ENCODE measurements at places on chromosomes 4 and X. TPM values are rescaled to one million over a fixed set of nuclear protein-coding genes. Genes with fewer than 3 reads are reported as not detected.

GRCh38 chr4:133161570-133162295 lies 12.6 kb downstream of the PCDH10 start:
- DNase-seq, result no peak

GRCh38 chr4:180823108-180823507 lies 1420.1 kb upstream of the TENM3 start:
- DNase-seq, result no peak

Gene DGKK
- 11.7 TPM for polyA plus RNA-seq

DNA sequence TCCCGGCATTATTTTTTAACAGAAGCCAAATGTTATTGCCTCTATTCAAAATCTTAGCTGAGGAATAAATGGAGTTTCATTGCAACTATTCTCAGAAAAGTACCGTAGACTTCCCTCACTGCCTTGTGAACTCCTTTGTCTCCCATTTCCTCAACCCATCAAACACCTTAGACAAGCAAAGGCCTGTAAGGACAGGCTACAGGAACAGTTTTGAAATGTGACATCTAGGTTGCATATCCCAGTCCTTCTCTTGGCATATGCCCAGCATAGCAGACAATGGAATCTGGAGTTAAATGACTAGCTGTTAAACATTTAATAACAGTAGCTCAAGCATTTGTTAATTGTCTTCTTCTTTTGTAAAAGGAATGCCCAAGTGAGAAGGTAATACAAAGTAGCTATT lies 1371.7 kb downstream of the STIM2 start:
- no peak for DNase-seq

DNA sequence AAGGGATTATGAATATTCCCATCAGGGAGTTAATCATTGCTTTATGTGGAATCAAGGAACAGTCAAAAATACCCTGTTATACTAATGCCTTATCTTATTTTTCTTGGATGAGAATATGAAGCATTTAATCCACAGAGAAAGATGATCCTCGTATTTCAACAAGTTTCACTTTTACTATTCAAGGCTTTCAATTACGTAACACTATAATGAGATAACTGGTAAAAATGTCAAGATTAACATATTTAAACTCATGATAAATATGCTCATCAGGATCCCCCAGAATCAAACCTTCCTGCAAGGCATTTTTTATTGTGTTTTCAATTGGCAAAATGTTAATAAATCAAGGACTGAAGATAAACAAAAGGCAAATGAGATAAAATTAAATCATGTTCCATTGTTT lies 5.1 kb downstream of the ZXDA start:
- DNase-seq, result no peak

DNA sequence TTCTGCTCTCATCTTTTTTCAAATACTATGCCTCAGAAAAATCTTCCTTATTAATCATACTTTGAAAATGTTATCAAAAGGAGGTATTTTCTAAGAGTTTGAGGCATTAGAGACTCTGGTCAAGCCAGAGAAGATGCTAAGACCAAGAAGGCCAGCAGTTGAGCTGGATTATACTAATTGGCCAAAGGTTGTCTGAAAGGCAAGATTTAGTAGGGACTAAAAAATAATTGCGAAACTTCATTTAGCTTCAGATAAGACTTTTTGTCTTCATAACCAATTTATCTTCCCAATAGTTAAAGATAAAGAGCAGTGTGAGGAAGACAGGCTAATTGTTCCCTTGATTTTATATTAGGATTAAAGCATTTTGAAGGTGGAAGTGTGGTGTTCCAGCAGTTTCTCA lies 1412.4 kb upstream of the PCDH7 start:
- DNase-seq, result no peak

- no peak for DNase-seq
Measured at GRCh38 chrX:39974270-39974669, 123.5 kb downstream of the BCOR start.

- no peak for DNase-seq
Measured at GRCh38 chr4:175048111-175048784, 130.1 kb downstream of the ADAM29 start.

GRCh38 chr4:168360271-168360670 lies 41.7 kb upstream of the DDX60 start:
- DNase-seq, result no peak

Gene SCRG1
- 0.54 TPM for polyA plus RNA-seq

- no peak for DNase-seq
Measured at GRCh38 chr4:41930139-41930831, 4.9 kb upstream of the TMEM33 start.

DNA sequence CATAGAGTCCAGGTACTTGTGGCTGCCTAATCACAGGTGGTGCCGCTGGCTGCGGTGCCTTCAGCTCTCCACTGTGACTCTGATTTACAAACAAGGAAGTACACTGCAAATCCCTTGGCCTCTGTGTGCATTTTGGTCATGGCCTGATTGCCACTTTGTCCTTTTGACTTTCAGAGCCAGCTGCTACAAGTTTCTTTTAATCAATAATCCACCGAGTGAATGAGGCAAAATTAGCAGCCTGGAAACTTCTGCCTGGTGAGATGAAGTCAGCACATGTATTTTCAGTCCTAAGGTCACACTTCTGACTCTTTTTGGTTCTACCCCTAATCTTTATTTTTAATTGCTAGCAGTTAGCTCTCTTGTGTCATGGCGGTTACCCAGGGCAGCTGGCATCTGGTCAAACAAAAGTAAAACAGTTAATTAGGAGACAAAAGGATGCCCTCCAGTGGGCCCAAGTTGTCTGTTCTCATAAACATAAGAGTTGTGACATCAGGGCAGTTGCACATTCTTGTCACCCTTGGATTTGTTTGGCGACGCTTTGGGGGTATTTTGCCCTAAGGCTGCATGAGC lies 62.3 kb upstream of the LNX1 start:
- no peak for DNase-seq

DNA sequence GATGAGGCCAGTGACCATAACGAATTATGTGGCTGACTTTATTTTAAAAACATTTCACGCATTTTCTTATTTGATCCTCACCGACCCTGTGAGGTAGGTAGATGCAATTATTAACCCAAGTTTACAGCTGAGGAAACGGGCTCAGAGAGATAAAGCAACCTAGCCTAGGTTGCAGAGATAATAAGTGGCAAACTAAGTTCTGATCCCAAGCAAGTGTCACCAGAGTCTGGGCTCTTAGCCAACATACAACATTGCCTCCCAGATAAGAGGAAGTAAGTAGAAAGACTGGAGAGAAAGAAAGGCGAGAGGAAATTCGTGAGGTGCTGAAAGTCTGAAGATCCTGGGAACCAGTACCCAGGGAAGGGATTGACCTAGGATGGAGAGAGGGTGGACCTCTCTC lies 77.4 kb upstream of the GPR50 start:
- no peak for DNase-seq

DNA sequence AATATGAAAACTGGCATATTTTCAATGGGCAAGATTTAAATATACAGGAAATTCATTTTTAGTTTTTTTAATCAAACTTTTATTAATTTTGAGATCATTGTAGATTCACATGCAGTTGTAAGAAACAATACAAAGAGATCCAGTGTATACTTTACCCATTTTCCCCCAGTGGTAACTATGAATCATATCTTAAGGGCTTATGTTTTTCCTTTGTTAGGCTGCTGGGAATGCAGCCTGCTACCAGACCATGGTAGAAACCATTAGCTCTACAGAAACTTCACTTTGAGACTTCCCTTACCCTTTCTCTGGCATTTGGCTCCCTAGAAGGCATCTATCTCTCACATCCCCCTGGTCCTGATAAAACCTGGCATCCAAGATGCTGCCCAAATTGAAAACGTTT lies 147.6 kb upstream of the EOLA2 start:
- DNase-seq, result no peak

DNA sequence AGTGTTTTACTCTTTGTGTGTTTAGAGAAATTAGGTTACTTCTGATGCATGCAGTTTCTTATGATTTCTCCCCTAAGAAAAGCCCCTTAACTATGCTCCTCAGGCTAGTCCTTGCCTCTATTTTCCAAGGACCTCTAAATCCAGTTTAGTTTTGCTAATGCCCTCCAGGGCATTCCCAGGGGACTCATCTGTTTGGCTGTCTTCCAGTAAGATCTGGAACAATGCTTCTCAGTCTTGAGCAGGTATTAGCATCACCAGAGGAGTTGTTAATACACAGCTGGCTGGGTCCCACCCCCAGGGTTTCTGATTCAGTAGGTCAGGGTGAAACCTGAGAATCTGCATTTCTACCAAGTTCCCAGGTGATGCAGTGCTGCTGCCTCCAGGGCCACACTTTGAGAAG lies 56.9 kb downstream of the OTC start:
- no peak for DNase-seq

GRCh38 chrX:123962006-123962467 lies 531 bp downstream of the STAG2 start:
- DNase-seq, result no peak

DNA sequence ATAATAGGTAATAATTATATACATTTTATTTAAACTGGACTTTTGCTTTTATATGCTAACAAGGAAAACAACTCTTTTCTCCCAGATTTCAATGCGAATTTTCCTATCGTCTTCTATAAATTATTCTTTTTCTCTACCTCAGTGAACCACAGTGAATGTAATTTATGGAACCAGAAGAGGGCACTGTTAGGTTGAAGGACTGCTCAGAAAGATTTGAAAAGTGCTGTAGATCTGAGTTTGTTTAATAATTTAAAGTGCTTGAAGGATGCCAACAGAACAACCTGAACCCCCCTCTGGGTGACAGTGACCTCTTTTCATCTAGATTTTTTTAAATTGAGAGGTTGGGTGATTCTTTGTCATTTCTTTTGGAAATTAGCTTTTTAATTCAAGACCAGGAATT lies 54.9 kb downstream of the PHOX2B start:
- no peak for DNase-seq

DNA sequence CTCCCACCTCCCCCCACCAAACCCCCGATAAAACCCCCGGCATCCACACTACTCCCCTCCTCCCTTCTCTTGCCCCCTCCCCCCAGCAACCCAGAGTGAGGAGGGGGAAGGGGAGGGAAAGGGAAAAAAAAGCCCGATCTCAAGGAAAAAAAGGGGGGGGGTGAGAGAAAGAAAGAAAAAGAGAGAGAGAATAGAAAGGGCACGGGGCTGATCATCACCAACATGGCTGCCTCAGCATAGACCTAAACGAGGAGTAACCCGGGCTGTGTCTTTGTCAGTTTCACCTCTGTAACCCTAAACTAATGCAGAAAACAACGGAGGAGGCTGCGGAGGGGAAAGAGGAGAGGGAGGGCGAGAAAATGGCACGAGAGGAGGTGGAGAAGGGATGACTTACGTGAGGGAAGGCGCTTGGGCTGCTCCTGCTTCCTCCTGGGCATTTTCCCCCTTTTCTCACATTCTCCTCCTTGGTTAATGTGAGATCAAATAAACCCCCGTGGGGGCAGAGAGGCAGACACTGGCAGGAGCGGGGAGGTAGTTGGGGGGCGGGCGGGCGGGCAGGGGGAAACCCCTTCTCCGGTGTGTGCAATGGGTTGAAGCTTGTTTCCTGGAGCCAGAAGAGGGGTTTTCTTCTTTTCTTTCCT lies 532 bp downstream of the ZNF827 start:
- DNase-seq, result no peak

DNA sequence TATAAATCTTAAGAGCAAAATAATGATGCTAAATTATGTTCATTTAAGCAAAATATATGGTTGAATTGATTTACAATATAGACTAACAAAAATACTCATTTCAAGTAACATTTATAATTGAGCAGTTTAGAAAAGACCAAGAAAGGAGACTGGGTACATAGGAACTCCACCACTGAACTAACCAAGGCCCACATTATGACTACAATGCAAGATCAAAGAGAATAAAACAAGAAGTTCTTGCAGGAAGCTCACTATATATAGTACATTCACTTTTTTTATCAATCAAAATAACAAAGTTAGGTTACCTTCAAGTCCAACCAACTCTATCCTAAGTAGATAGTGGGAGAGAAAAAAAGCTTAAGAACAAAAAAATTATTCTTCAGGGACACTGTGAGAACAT lies 8.0 kb downstream of the CHIC2 start:
- no peak for DNase-seq

Gene COX7B2
- not detected for polyA plus RNA-seq

Gene PCYT1B
- polyA plus RNA-seq, result 3.8 TPM

GRCh38 chr4:168632301-168632725 lies 135.5 kb downstream of the PALLD start:
- DNase-seq, result no peak

Gene PPP1R2C
- polyA plus RNA-seq, result not detected

- DNase-seq, result no peak
Measured at GRCh38 chr4:161345741-161346140, 818.1 kb downstream of the FSTL5 start.

DNA sequence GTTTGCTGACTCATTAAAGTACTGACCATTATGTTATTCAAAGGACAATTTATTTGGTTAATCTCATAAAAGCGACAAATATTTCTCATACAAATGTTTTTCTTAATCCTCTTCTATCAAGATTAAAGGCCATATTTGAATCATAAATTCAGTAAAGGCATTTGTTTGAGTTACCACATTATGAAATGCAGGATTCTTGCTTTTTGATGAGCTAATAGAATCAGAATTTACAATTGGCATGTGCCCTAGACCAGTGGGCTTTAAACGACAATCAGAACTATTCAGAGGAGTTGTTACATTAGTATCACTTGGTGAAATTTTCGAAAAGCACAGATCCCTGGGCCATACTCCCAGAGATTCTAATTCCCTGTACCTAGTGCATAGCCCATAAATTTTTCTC lies 55.3 kb downstream of the KLHL4 start:
- DNase-seq, result no peak

Gene MAGEB16
- polyA plus RNA-seq, result not detected

DNA sequence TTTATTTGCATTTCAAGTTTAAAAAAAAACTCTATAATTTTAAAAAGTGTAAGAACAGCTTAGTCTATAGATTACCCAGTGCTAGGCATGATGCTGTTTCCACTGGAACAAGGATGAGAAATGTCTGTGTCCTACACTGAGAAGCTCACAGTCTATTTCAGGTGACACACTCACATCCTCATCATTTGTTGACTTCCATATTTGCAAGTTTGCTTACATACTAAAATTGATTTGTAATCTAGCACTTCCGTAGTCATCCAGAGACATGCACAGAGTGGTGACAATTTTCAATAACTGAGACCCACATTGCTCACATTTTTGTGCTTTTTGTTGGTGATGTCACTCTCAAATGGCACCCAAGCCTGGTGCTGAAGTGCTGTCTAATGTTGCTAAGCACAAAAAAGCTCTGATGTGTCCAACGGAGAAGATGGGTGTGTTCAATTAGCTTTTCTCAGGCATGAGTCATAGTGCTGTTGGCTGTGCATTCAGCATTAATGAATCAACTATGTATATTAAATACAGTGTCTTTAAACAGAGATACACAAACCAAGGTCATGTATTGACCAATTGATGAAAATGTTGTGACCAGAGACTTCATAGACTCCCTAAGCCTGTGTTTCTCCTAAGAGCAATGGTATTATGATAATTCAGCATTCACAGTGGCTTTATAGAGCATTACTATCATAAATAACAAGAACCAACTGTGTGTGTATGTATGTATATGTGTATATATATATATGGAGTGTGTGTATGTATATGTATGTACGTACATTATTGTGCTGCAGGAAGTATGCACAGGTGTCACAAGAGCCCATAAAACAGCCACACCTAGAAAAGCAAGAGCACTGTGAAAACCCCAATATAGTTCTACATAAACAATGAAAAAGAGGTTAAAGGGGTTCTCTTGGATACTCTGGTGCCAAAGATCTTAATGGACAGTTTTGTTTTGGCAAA lies 31.2 kb upstream of the VCX3B start:
- DNase-seq, result no peak

Gene ETDA
- not detected for polyA plus RNA-seq

- DNase-seq, result no peak
Measured at GRCh38 chr4:128633067-128633466, 176.4 kb upstream of the JADE1 start.

GRCh38 chrX:40096395-40097091 lies 1.2 kb downstream of the BCOR start:
- no peak for DNase-seq

GRCh38 chr4:90476019-90476418 lies 348.8 kb downstream of the CCSER1 start:
- DNase-seq, result no peak

Gene PPM1K
- polyA plus RNA-seq, result 20.5 TPM
